ENCODE measurements at places on chromosomes 1 and 21.

DNA sequence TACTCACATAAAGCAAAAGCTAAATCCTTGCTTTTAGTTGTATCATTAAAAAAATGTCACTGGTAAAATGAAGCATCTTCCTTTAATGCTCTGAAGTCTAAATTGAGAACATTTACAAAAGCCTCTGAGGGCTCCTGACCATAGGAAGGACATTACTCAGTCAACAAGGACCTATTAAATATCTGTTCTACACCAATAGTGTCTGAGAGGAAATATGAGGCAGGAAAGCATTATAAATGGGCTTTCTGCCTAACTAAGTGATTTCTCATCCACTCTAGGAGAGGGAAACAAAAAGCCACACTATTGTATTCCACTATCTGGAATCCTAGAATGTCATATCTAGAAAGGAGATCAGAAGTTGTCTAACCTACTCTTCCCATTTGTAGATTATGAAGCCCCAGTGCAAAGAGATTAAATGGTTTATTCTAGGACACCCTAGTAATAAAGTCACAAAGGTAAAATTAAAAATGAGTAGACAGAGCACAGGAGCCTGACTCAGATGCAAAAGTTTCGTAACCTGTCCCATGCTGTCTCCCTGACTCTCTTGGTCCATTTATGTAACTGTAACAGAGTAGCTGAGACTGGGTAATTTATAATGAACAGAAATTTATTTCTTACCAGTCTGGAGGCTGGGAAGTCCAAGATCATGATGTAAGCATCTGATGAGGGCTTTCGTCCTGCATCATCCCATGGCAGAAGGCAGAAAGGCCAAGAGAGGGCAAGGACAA, 17.6 kb downstream of the RGS1 start:
- no peak for DNase-seq

DNA sequence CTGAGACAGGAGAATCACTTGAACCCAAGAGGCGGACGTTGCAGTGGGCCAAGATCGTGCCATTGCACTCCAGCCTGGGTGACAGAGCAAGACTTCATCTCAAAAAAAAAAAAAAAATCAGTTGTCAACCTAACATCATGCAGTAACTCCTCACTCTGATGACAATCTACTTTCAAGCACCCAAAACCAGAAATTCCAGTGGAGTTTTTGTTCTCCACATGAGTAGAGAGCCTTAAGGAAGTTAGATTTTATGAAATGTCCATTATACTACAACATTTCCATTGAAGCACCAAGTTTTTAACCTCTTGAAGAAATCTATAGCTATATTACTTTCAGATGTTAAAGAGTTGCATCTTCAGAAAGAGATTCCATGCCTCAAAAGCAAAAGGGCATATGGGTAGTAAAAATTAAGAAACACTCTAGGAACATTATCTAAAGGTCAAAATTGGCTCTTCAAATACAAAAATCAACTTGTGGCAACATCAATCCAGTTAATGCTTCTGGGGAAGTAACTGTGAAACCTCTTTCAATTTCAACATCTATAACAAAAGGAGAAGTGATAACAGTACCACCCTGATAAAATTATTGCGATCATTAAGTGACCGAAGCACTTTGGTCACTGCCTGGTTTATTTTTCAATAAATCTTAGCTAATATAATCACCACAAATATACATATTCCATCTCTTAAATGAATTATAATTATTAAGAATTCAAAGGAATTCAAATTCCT, 7.7 kb downstream of the LPGAT1 start:
- no peak for DNase-seq

DNA sequence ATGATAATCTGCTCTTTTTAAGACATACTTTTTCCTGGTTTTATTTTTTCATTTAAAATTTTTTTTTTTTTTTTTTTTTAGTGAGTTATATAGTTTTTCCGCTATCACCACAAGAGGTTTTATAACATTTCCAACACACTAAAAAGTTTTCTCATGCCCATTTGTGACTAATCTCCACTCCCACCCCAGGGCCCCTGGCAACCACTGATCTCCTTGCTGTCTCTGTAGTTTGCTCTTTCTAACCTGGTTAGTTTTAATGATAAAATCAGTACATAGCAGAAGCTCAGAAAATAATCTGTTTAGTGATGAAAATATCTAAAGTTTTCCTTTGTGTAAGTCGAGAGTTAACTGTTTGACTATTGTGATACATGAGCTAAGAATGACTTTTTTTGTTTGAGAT, 41.8 kb downstream of the IARS2 start:
- no peak for DNase-seq

DNA sequence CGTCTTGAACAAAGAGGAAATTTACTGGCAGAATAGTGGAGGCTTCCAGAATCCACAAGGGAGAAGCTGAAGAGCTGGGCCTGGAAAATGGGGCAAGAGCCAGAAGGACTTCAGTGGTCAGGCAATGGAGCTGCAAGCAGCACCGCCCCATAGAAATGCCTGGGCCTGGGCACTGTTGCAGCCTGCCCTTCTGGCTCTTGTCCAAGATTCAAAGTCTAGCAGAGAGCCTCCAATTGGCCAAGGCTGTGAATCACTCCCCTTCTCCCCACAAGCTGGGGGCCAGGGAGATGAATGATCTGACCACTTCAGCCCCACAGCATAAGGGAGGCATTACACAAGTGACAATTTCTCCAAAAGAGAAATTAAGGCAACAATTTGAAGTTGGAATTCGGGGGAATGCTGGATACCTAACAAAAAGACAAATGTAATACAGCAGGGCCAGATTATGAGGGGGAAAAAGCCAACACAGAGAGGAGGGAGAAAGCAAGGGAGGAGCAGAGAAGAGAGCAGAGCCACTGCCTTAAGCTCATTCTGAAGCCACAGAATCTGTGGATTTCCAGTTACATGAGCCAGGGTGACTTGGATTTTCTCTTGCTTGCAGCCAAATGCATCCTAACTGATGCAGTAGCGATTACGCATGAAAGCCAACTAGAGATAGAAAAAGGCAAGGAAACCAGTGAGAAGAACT, 80.3 kb downstream of the LRIG2 start:
- DNase-seq = no peak

DNA sequence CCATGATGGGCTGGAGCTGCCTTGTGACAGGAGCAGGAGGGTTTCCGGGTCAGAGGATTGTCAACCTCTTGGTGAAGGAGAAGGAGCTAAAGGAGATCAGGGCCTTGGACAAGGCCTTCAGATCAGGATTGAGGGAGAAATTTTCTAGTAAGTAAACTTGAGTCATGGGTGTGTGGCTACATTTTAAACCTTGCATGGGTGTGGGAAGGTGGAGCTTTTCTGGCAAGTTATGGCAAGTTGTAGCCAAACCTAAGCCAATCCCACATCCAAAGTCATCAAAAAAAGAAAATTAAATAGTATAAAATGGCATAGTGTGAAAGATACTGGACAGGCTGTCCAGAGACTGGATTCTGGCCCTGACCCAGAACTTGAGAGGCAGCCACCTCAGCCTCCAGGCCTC, 39.8 kb upstream of the HSD3B1 start:
- DNase-seq = no peak

- DNase-seq = no peak
Measured at GRCh38 chr21:15992171-15992570, 262.4 kb downstream of the USP25 start.

Measured in GM12864 (cell line).